ENCODE measurements at places on chromosomes 5 and 9.
A peak's percentile ranks its signal among the peaks of the same experiment; 100 is the strongest.

- no peak for DNase-seq
These were observed 16.2 kb downstream of the GPX3 start for GRCh38 chr5:151036556-151036955.

DNA sequence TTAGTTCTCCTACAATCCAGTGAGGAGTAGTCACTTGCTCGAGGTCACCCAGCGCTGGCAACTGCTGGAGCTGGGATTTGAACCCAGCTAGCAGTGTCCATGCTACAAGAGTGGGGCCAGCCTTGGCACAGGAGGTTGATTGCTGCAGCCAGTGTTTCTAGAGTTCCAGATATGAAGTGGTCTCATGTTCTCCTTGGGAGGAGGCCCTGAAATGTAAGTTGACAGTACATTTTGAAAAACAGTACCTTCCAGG, 802 bp downstream of the CCDC107 start:
- DNase-seq: no peak

GRCh38 chr5:154648706-154649105, 106.5 kb upstream of the LARP1 start:
- no peak for DNase-seq

DNA sequence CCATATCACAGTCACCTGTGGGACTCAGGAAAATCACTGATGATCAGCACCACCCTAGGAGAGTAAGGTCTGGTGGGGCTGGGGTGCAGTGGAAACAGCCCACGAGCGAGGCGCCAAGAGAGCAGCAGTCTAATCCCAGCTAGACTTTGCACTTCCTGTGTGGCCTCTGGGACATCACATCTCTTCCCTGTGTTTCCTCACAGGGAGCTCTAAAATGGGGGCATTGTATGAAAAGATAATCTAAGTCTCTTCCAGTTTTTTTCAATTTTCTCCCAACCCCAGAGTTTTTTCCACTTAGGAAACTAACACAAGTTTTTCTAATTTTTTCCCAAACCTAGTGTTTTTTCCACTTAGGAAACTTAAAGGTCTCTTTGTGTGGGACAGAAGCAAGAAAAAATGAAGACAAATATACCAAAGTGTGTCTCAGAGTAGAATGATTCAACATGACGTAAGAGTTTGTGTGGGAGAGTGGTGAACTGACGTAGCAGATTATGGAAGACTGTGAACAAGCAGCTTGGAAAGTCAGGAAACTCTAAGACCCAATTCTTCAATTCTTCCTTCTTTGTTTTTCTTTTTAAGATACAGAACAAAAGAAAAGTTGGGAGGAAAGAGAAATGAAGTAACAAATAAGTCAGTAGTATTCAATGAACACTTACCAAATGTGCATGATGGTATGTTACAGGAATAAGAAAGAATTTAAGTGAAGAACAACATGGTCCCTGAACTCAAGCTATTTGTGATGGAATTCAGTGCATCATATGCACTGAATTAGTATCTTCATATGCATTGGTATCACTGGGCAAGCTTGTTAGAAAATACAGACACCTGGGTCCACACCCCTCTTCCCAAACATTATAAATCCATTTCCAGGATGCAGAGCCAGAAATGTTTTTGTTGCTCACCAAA, 51.3 kb downstream of the LHFPL2 start:
- DNase-seq: peak; percentile 93

- DNase-seq: no peak
These were observed 343.7 kb downstream of the DMRTA1 start for GRCh38 chr9:22790329-22790728.

GRCh38 chr5:135173662-135174290, 139.7 kb upstream of the PITX1 start:
- no peak for DNase-seq

DNA sequence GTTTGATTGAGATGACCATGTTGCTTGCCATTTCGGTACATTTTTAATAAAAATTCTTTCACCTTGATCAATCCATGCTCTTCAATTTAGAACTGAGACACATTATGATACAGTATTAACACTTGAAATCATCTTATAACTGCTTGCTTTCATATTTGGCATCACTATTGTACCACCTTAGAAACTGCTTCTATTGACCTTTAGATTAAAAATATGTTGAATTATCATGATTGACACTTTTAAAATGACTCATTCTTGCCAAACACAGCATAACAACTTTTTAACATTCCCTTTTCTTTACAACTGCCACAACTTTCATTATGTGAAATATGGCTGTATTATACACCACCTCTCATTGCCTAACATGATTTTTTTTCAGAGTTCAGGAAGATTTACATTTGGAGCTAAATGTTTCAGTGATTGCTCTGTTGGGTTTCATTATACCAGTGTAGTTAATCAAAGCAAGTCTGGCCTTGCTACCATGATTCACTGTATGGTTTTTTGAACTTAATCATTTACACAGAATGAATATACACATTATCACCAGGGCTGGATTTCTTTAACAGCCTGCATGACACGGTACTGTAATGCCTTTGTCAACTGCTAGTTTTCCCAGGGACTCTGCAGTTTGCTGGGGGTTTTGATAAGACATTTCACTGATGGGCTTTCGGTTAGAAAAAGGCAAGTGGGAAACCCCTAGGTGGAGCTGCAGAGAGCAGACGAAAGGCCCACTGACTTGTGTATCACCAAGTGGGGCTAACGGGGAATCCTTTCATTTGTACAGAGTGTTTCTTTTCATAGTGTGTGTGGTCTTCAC, 93.6 kb upstream of the TLE4 start:
- peak; percentile 20 for DNase-seq

GRCh38 chr9:94870793-94871558, 144.5 kb downstream of the AOPEP start:
- DNase-seq: peak; percentile 90

GRCh38 chr5:123080215-123080614, 8.8 kb upstream of the PRDM6 start:
- DNase-seq: no peak

DNA sequence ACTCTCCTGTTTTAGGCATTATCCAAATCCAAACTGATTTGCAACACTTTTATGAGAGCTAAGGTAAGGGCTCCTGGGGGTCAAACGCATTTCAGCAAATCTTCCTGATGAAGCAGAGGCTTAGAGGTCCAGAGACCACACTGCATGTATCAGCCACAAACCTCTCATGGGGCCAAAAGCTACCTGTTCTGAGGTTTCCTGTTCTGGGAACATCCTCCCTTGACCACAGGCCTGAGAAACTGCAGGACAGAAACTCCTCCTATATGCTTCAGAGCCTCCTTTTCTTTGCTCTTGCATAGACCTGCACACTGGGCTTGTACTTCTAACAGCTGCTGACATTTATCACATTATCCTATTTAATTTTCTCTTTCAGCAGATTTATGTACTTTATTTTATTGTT, 92.6 kb downstream of the OR2K2 start:
- DNase-seq: no peak

DNA sequence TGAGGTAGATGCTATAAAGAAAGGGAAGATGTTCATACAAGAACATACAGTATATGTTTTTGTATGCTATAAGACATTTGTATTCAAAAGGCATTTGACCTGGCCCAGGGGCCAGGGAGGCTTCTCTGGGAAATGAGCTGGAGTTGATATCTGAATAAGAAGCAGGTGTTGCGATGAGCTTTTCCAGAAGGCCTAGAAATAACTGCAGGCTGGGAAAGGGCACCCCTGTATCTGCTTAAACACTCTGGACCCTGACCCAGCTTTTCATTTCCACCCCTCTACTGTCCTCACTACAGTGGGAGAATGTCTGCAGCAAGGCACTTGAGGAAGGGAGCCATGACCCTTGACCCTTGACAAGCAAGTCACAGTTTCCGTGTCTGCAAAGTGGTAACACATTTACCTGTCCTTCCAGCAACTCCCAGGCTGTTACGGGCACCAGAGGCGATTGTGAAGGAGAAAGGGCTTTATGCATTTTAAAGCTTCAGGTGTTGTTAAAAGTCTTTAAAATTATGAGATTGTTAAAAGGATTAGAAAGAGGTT, 88.2 kb upstream of the PANK3 start:
- no peak for DNase-seq
